GM18507 (cell line): ENCODE measurements at places on chromosomes 11 and 22.

DNA sequence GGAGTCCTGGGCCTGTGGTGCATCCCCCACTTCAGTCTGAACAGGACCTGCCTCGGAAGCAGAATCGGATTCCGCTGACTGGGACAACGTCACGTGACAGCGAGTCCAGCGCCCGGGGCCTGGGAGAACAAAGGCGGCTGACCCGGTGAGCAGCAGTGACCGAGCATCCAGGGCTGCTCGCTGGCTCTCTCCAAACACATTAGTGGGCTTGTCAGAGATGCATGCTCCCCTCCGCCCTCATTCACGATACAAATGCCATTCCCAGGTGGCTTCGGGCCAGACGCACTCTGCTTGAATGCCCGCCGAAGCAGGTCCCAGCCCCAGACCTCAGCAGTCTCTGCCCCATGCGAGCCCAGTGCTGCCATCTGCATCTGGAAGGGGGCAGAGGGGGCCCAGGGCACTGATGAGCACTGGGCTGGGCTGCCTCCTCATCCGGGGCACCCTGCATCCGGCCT is 91.0 kb downstream of the WNT7B start:
- no peak for DNase-seq

DNA sequence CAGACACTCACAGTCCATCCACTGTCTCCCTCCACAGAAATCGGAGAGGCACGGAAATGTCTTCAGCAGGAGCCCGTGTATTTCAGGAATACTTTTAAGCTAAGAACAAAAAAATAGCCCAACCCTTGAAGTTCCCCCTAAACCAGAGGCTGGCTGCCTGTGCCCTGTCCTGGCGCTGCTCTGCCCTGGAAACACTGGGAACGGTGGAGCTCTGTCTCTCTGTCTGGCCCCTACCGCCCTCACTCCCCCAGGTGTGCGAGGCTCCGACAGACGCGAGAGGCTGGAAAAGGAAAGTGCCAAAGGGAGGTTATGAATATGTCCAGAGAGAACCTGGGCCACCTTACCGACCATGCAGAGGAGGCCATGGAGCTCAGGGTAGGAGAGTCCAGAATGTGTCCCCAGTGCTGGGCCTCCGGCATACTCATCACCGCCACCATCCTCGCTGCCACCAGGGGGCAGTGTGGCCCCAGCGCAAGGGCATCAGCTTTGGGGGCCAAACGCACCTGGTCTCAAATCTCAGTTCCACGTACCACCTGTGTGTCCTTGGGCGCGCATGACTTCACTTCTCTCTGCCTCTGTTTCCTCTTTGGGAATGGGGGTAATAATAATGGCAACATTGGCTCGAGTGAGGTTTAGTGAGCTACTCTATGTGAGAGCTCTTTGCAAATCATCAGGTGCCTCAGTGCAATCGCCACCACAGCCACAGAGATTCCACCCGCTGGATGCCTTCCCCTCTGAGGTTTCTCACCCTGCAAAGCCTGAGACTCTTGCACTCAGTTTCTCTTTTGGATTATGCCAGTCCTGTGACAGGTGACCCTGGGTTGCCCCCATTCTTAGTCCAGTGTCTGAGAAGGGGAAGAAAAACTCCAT is 10.4 kb upstream of the SLCO2B1 start:
- peak; percentile 52 for DNase-seq

DNA sequence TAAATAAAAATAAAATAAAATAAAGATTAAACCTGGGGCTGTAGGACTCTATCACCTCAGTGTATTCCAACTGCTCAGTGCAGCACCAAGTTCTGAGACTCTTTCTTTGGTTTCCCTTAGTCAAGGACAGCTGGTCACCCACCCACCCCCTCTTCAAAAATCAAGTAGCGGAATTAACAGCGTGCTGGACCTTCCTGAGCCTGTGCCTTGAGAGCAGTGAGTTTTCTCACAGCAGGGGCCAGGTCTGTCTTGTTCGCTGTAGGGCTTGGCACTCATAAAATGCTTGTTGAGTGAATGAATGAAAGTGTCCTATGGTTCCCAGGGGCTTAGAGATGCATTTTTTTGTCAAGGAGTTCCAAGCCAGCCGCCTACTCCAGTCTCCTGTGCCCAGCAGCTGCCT is 2.9 kb upstream of the ALX4 start:
- DNase-seq = no peak

DNA sequence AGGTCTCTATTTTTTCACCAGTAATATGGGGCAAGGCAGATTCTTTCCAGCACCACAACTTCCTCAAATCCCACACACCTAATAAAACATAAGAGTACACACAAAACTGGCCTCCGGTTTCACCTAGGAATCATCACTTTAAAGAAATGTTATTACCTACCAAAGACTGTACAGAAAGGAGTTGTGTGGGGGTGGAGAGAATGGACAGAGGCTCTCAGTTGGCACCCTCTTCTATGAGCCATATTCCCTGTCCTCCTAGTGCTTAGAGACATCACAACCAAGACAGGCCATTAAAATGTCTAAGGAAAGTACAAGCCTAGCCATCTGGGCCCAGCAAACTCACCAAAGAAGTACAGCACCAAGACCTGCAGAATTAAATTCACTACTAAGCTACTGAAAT is 56.1 kb downstream of the RBFOX2 start:
- DNase-seq = no peak

GRCh38 chr22:41995211-41995610 is 3.4 kb upstream of the WBP2NL start:
- no peak for DNase-seq

DNA sequence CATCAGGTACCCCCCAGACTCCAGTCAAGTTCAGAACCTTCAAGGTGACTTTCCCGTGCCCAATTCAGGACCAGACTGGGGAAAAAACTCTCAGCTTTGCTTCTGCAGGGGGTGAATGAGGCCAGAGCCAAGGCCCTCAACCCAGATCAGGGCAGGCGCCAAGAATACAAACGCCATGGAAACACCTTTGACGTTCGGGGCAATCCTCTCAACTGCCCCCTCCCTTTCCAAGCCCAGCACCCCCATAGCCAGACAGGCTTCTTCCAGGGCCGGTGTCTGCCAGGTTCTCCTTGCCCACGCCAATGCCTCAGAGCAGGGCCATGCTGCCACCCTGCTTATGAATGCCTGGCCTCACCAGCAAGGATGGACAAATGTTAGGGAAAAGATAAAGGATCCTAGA is 5.8 kb downstream of the ARHGAP1 start:
- no peak for DNase-seq

GRCh38 chr11:118870396-118871343 is 13.0 kb upstream of the CXCR5 start:
- DNase-seq = no peak

- DNase-seq = no peak
Measured at GRCh38 chr11:67466367-67466766, 2.7 kb downstream of the TMEM134 start.

DNA sequence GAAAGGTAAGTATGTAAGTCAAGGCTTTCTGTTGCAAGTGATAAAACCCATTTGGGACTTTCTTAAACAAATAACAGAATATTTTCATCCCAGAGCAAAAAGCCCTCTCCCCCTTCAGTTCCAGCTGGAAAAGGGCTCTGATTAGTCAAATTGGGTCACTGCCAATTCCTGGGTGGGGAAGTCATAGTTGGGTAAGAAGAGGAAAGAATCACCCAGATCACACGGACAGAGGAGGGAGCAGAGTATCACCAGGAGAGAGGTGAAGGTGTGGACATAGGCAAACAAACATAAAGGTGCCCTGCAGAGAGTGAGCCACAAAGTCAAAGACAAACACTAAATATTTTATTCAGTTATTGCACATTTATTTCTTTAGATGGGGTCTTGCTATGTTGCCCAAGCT is 36.3 kb upstream of the SORL1 start:
- DNase-seq = no peak

DNA sequence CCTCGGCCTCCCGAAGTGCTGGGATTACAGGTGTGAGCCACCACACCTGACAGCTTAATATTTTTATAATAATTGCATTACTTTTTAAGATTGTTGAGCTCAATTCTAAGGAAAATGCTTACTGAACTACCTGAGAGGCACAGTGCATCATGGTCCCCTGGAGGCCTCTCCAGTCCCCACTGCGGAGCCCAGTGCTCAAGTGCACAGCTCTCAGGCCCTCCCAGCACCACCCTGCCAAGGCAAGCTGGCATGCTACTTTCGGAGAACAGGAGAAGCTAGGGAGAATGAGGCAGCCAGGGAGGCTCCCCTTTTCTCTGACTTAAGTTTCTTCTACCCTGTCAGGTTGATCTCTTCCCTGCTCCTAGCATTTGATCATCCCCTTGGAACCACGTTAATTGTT is 64.2 kb upstream of the CECR2 start:
- DNase-seq = no peak

GRCh38 chr22:22669093-22669492 is 24.7 kb downstream of the GGTLC2 start:
- DNase-seq = no peak

GRCh38 chr22:19688301-19689290 is 25.7 kb upstream of the SEPTIN5 start:
- no peak for DNase-seq

DNA sequence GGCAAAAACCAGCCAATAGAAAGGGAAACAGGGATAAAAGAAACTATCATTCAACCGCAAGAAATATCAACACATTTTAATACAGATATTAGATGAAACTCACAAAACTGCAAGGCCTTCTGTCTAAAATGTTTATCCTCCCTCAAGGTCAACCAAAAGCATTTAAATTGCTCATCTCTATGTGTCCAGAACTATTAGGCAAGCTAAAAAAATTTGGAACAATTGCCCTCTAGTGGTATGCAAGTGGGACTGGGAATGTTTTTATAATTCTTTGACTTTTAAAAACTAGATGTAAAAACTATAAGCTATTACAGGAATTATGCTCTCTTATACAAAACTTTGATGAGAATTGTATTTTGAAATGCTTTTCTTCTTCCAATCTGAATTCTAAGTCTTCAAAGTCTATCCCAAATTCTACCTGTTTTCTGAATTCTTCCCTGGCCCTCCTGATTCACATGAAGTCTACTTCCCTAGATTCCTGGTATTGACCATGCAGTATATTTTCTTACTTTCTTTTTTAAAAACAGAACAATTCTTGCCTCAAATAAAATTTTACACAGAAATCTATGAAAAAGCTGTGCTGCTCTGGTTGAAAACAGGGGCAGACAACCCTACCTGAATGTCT is 4.9 kb downstream of the CWC15 start:
- DNase-seq = no peak

DNA sequence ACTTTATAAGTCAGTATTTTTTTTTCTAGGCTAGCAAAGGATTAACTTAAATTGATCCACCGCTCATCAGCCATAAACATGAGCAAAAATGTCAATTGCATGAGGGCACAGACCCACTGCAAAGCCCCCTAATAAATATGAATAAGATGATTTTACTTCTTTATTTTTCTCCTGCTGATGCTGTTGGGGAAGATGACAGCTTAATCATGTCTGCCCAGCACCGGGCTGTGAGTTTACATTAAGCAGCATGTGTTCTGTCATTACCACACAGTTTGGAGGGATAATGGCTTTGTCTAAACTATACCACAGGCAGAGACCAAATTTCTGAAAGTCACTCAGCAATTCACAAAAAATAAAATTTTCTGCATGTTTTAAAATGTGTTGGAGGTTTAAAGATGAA is 346.3 kb downstream of the LRRC4C start:
- no peak for DNase-seq

DNA sequence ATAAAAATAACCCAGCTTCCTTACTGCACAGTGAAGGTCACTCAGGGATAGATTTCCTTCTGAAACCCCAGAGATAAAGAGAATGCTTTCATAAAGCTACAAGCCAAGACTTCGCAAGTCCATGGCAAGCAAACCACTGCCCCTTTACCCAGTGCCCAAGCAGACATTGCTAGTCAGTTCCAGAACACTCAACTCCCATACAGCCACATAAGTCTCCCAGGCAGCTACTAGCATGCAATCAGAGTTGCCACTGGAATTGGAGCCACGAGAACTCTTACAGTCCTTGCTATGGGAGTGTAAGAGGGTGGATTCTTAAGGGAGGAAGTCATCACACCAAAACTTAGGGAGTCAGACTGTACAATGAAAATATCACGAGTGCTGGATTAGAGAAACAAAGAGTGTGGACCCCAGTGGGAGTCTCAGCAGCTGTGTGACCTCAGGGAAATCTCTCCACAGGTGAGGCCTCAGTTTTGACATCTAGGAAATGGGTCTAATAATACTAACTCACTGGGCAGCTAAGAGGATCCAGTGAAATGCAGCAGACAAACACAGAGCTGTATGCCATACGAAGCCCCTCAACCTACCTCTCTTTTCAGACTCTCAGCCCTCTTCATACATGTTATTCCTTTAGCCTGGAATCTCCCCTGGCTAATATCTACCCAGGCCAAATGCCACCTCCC is 526.6 kb downstream of the MN1 start:
- DNase-seq = no peak

GRCh38 chr11:6911948-6912347 is 8.9 kb upstream of the OR2D3 start:
- no peak for DNase-seq

- DNase-seq = no peak
Measured at GRCh38 chr11:93498641-93499040, 44.5 kb downstream of the SMCO4 start.

DNA sequence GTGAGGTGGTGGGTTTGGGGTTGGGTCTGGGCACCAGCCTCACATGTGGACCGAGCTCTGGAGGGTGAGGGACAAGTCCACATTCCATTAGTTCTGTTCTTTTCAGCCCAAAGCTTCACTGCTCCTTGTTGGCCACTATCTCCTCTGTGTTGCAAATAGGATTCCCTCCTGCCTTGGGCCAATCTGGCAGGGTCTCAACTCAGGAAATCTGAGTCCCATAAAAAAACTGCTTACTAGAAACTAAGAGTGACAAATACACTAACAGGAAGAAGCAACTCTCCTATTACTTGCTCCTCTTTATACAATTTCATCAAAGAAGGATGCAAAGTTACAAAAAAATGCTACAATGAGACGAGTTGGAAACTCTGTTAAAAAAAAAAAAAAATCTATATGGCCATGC is 66.2 kb upstream of the CSNK1E start:
- DNase-seq = no peak

DNA sequence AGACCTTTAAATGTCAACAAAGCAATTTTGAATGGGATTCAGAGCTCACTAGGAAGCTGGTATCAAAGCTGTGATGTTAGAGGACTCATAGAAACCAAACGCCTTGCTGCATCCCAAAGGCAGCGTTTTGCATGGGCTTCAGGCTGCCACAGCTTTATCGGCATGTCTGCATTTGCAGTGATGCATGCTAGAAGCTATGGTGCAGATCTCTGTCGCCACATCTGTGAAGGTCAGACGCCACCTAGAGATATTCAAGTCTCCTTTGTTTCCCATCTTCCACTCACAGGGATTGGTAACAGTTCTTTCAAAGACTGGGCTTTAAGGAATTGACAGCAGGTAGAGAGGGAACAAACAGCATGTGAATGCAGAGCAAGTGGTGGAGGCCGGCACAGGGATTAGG is 47.8 kb downstream of the NTM start:
- no peak for DNase-seq

- DNase-seq = peak; percentile 33
Measured at GRCh38 chr11:122749005-122749687, 89.2 kb upstream of the CRTAM start.

DNA sequence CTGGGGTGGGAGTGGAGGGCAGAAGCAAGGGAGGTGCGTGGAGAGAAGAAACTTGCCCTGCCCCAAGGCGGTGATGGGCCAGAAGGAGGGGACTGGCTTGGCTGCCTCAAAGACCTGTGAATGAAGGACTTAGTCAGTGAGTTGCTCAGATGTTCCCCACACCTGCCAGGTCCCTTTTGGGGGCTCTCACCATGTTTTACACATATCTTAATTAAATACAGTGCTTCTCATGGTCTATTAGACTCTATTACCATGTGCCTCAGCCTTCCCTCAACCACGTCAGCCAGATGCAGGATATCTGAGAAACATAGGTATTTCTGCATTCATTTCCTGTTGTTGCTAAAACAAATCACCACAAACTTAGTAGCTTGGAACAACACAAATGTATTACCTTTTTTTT is 429.5 kb downstream of the BUD13 start:
- no peak for DNase-seq

- no peak for DNase-seq
Measured at GRCh38 chr11:57223601-57224000, 13.4 kb downstream of the APLNR start.
